ENCODE measurements at places on chromosomes 5 and 9.

GRCh38 chr9:126453156-126453963, 126.7 kb downstream of the MVB12B start:
- no peak for DNase-seq

- peak; percentile 55 for DNase-seq
These were observed 1.5 kb downstream of the ZBTB43 start for GRCh38 chr9:126806336-126806735.

- no peak for DNase-seq
These were observed 70.1 kb upstream of the PANK3 start for GRCh38 chr5:168649306-168649705.

DNA sequence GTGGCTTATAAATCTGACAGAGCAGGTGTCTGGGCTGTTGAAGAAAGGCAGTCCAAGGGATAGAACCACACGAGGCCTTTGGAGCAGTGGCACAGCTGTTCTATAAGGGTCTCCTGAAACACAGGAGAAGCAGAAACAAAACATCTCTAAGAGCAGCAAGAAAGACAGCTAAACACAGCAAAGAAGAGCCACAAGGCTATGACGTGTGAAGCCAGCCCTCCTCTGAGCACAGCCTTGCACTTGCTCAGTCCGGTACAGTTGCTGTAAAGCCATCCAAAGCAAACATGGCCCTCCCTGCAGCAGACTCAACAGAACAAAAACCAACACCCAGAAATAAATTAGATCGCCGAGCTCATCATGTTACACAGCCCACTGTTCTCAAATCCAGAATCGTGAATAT, 2.6 kb upstream of the GZMK start:
- no peak for DNase-seq

GRCh38 chr9:126470241-126470993, 143.3 kb upstream of the LMX1B start:
- DNase-seq: no peak

GRCh38 chr5:56833325-56833724, 18.0 kb downstream of the MAP3K1 start:
- DNase-seq: no peak

- DNase-seq: no peak
These were observed 144.8 kb downstream of the SH3GL2 start for GRCh38 chr9:17723656-17724055.

DNA sequence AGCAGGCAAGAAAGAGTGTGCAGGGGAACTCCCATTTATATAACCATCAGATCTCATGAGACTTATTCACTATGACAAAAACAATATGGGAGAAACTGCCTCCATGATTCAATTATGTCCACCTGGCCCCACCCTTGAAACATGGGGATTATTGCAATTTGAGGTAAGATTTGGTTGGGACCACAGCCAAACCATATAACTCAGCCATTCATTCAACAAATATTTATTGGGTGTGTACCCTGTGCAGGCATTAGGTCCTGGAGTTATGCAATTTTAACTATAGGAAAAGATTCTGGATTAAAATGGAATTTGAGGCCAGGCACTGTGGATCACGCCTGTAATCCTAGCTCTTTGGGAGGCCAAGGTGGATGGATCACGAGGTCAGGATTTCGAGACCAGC, 124.2 kb upstream of the GAS1 start:
- DNase-seq: no peak

DNA sequence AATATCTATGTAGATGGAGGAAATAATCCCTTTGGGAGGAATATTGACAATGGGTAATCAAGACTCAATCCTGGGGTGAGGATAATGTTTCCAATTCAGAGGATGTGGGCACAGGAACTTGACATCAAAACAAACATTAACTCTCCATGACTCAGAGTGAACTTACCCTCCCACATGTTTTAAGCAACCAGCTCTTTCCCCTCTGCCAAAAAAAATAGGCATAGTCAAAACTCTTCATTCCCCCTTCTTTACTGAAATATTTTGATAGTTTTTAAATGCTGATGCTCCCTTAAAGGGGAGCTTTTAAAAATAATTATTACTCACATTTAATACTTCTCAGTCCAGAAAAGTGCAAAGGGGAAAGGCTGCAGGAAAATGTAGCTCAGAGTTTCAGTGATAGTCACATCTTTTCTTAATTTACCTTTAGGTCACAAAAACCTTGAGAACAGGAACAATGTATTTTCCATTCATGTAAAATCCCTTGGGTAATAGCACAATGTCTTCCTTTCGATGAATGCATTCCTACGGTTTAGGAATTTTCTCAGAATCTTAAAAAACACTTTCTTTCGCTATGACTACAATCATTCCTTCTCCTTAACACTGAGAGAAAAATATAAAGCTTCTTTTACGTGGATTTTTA, 298.4 kb upstream of the GRAMD2B start:
- DNase-seq: peak; percentile 76

DNA sequence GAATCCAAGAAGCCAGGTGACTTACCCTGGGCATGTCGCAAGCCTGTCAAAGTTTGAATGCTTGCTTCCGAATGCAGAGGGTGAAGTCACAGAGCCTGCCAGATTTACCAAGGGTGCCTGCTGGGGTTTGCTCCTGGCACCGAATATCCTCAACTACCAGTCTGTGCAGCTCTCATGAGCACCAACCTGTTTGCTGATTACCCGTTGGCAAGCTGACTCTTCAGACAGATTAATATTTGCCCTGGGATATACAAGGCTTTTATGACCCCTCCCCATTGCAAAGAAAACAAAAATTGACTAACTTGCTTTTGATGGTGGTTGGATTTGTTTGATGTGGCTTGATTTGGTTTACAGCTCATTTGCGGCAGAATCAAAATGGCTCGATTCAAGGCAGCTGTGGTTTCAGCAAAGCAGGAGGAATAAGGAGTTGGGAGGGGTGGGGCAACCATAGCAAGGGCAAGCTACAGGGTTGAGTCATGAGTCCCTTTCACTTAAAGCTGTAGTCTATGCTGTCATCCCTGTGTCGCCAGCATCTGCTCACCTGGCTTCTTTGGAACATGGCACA, 82.3 kb upstream of the AGXT2 start:
- DNase-seq: no peak

- no peak for DNase-seq
These were observed 9.3 kb downstream of the JAK2 start for GRCh38 chr9:4994166-4994890.

- no peak for DNase-seq
These were observed 46.3 kb upstream of the LARP1 start for GRCh38 chr5:154708846-154709245.

DNA sequence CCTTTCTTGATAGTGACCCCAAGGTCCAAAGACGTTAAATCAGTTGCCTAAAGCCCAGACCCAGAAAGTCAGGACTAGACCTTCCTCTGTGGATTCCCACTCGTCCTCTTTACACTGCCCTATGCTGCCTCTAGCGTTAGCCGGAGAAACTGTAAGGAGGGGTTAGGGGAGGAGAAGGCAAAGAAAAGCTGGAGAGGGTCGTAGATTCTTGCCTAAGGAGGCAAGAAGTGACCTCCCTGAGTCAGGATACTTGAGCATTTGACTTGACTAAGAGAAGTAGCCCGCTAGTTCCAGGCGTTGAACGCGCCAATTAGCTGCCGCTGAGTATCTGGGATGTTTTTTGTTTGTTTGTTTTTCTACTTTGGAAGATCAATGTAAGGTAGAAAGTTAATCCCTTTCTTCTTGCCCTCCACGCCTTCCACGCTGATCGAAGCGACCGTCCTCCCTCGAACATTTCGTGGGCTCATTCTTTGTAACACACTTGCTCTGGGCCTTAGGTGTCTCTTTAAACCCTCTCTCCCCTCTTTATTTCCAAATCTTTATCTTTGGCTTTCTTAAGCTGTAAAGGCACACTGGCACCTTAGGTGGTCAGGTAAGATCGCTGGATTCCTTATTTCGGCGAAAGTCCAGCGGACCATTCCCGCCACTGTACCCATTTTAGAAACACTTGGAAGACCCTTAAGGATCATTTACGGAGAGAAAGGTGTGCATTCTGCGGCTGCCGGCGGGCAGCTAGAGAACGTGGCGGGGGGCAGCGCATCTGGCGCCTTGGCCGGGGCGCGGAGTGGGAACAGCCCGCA, 5.1 kb upstream of the RGMB start:
- DNase-seq: peak; percentile 66

GRCh38 chr5:147892696-147893296, 13.5 kb downstream of the C5orf46 start:
- peak; percentile 11 for DNase-seq

DNA sequence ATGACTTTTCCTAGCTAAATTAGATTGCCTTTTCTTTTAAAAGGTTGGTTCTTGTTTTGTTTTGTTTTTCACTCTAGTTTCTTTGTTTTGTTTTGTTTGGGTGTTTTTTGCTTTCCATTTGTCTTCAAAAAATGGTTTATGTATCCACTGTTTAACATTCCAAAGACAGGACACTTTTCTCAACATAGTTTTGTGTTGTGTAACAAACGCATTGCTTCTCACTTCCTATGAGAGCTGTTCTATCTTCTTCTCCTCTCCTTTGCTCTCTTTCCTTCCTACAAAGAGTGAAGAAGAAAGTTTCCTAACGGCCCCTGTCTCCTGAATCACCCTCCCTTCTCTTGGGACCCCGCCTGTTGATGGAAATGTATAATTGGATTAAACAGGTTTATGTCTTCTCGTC, 539.7 kb downstream of the ACTL7B start:
- no peak for DNase-seq

DNA sequence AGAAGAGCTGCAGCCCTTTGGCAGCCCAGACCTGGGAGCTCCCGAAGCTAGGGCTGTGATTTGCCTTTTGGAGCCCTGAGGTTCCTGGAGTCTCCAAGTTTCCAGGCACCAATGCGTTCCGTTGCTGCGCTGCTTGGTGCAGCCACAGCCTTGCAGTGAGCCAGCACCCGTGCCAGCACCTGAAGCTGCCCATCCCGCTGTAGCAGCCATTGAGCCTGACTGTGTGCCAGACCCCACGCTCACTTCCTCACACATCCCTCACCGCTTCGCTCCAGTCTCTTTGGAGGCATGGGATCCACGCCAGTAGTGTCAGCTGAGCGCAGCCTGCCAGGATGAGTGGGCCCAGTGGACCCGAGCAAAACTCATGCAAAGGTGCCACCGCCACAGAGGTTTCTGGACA, 22.5 kb upstream of the C9orf72 start:
- DNase-seq: no peak

DNA sequence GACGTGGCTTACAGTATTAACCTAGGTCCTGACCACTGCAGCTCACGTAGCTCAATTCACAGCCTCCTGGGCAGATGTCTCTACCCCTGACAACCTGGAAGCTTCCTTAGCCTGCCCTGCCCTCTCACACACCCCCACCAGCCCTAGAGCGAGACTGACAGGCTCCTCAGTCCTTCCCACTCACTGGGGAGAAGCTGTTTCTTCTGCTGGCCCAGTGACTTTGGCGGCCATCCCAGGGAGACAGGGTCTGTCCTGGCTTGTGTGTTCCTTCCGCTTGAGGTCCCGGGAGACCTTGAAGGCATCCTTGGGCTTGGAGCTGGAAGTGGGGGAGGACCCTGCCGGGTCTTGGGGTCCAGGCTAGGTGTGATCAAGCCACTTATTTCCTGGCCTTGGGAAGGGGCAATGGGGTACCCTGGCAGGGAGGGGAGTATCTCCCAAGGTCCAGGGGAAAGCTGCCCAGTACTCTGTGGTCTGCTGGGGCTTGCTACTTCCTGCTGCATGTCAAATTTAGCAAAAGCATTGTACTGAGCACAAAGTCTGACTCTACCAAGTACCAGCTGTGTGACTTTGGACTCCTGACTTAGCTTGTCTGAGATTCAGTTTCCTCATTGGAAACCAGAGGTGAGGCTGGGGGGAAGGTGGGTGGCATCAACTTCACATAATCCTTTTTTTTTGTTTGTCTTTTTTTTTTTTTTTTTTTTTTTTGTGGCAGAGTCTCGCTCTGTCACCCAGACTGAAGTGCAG, 1.9 kb downstream of the MIGA2 start:
- DNase-seq: peak; percentile 26

DNA sequence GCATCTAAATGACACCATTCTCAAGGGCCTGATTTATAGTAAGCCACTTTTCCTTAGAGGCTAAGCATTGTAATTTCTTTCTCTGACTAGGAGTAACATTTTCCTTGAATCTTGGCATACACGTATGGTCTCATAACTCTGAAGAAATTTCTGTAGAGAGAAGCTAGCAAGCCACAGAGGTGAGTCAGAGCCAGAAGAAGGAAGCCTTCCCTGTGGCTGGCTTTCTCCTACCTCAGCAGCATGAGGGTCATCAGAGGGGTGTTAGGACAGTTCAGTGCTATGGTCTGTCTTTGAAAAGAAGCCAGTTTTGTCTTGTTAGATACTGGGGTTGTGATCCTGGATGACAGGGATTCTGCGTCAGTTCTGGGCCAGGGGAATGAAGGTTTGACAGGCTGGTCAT, 3.2 kb downstream of the SNX30 start:
- DNase-seq: peak; percentile 84

DNA sequence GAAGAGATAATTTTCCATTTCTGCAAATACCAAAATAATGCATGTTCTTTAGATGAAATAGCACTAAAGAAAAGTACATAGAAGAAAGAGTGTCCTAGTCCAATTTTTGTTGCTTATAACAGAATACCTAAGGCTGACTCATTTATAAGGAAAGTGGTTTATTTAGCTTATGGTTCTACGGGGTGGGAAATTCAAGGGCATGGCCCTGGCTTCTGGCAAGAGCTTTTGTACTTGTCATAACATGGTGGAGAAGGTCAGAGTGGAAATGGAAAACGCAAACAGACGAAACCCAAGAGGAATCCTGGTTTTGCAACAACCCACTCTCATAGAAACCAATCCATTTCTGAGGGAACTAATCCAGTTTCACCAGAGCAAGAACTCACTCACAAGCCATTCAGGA, 283.7 kb downstream of the CSNK1G3 start:
- no peak for DNase-seq

DNA sequence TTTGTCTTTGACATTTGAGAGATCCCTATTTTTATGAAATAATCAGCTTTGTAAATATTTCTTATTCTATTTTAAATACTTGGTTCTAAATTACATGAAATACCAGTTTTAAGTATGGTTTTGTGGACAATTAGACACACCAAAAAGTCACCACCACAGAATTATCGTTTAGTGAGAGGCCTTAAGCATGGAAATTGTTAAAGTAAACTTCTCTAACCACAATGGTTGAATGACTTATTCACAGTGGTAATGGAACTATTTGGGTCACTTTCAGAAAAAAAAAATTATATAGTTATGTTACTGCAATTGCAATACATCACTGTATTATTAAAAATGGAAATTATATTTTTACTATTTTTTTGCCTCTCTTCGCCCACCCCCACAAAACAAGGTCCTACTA, 1252.5 kb downstream of the EFNA5 start:
- DNase-seq: no peak

DNA sequence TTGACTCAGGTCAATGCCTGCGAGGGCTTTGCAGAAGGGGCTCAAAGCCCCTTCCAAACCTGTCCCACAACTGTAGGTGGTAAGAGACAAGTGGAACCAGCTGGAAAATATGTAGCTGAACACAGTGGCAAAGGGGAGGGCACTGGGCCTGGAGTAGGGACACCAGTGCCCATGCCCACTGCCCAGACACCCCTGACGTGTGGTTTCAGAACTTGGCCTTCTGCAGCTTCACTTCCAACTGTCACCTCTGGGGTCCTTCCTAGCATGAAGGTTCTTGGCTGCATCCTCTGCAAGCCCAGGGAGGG, 233.1 kb upstream of the IRX1 start:
- no peak for DNase-seq
